GM04504 (cell line): ENCODE measurements at places on chromosomes 1 and 21.
A peak's percentile ranks its signal among the peaks of the same experiment; 100 is the strongest.

GRCh38 chr1:9860887-9861286 is 37.1 kb upstream of the CLSTN1 start:
- DNase-seq, result no peak

DNA sequence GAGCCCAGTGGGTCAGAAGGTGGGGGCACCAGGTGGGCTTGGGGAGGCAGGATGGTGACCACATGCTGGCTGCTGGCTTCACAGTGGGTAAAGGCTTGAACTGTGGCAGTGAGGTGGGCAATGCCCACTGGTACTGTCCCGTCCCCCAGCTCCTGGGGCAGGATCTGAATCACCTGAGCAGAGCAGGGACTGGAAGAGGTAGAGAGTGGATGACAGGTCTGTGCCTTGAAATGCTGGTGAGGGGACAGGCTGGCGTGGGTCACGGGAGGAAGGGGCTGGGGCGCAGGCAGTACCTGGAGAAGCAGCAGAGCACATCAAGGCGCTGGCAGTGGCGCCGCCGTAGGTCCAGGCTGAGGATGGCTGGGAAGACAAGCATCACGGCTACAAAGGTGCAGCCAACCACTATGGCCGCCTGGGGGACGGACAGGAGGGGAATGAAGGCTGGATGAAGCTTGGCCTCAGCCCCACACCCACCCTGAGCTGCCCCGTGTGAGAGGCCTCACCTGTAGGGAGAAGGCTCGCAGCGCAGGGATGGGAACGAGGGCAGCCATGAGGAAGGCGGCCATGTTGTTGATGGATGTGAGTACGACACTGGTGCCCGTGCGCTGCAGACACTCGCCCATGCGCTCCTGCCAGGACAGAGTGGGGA is 14.9 kb downstream of the PTCH2 start:
- DNase-seq, result no peak

DNA sequence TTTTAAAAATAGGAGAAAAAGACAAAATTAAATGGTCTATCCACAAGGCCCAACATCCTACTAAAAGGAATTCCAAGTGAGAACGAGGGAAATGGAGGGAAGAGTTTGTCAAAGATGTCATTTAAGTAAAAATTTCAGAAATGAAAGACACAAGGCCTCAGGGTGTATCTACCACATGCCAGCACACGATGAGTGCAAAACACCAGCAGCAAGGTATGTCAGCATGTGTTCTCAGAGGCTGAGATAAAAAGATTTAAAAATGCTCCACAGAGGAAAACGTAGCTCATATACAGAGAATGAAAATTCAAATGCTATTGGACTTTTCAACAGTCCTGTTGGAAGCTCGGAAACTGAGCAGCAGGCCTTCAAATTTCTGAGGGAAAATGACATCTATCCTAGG is 42.0 kb downstream of the RHOU start:
- DNase-seq, result no peak

- DNase-seq, result no peak
These were observed 56.2 kb downstream of the KLHDC7A start for GRCh38 chr1:18536915-18537314.

DNA sequence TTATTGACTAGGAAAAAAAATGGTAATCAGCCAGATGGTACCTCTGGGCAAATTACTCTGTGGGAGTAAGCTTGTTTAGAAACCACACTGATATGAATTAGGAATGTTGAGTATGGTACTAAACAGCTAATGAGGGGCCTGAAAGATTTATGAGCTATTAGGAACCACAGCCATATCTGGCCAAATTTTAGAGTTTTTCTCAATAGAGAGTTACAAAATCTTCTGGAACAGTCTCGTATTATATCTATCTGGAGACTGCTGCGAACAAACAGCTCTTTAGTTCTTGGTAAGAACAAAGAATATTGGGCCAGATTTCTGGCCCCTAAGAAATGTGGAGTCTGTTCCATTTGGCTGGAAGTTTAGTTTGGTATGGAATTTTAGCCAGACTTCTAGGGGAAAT is 4.9 kb upstream of the PODN start:
- DNase-seq, result peak; percentile 44

DNA sequence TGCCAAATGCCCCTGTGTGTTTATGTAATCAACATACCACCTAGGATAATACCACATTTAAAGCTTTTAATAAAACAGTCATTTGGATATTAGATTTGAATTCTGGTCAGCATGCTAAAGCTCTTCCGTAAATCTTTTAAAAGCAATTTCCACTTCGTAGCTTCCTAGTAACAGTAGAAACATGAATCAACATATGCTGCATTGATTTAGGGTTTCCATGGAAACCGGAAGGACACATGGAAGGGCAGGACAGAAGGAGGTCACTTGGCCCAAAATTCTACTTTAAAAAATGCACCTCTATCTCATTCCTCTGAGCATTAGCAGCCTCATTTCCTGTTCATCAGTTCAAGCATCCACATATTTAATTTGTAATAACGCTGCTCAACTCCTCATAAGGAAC is 8.1 kb downstream of the RGS8 start:
- no peak for DNase-seq

GRCh38 chr1:207309745-207310273 is 11.7 kb upstream of the CD55 start:
- DNase-seq, result no peak

- DNase-seq, result no peak
These were observed 44.0 kb upstream of the ZC3H12A start for GRCh38 chr1:37430103-37430985.

- DNase-seq, result no peak
These were observed 1.4 kb downstream of the SFPQ start for GRCh38 chr1:35191429-35192055.

GRCh38 chr21:45804809-45805313 is 161.3 kb downstream of the PCBP3 start:
- DNase-seq, result no peak

DNA sequence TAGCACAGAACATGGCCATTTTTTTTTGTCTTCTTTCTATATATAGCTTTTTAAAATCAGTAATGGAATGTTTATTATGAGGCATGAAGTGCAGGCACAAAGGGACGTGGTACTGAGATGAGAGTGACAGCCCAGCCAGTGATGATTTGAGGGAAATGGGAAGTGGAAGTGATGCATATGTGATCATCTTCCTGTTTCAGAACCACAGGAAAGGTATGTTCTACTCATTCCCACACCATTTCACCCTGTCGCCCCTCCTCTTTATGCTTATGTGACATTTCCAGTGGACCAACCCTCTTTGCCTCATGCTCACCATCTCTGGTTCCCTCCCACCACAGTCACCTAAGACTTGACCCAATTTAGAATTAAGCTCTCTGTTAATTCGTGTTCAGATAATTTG is 24.3 kb downstream of the PTGS2 start:
- no peak for DNase-seq

DNA sequence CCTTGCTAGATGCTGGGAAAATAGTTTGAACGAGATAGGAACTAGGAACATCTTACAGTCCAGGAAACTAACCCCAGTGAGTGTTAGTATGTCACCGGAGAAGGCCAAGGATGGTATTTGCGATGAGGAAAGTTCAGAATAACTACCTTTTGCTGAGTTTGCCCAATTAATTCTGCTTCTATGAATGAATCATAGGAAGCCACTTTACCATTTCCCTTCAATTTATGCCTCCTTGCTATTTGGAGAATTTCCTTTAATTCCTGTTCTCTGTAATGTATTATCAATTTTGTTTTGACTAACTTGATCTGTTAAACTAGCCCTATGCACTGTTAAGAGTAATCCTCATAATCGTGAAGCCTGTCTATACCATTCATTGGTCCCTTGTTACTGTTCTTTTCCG is 40.7 kb upstream of the HLX start:
- no peak for DNase-seq

DNA sequence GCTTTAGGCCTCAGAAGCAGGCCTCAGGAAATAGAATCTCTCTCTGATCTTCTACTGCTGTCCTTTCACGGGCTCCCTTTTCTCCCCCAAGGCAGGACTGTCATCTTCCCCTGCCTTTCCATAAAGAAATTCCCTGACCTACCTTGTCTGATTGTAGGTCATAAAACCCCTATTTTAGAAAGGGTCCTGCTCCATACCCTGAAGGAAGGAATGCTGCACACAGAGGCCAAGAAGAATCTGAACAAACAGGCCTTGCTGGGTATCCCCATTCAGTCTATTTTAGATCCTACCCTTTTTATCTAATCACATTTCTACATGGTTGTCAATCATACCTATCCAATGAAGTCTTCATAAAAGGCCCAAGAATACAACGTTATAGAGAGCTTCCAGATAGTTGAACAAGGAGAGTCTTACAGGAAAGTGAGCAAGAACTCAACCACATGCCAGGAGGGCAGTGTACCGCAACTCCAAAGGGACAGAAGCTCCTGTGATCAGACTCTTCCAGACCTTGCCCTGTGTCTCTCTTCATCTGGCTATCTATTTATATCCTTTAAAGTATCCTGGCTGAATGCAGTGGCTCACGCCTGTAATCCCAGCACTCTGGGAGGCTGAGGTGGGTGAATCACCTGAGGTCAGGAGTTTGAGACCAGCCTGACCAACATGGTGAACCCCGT is 93.1 kb downstream of the SLC16A1 start:
- no peak for DNase-seq

DNA sequence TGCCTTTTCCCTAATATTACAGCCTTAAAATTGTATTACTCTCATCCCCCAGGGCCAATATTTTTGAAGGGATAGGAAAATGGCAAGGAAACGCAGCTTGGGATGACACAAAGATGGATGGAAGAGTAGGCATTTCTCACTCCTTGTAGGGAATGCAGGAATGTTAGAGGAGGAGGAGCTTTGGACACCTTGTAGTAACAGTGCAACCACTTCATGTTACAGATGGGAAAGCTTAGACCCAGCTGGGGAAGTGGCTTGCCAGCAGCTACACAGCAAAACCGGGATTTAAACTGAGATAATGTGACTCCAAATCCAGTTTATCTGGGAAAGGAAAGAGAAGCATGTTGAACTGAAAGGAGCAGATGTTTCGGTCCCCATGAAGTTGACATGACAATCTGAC is 473.7 kb upstream of the DAB1 start:
- no peak for DNase-seq

DNA sequence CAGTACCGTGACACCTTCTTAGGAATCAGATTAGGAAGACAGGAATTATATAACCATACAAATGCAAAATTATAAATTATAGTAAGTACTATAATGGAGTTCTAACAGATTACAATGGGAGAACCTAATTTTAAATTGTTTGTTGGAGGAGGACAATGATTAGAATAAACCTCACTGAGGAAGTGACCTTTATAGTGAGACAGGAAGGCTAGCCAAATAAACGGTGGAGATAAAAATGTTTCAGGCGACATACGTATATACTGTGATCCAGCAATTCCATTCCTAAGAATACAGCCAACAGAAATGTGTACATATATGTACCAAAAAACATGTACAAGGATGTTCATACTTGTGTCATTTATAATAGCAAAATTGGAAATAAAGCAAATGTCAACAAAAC is 15.2 kb downstream of the SYNJ1 start:
- DNase-seq, result no peak

DNA sequence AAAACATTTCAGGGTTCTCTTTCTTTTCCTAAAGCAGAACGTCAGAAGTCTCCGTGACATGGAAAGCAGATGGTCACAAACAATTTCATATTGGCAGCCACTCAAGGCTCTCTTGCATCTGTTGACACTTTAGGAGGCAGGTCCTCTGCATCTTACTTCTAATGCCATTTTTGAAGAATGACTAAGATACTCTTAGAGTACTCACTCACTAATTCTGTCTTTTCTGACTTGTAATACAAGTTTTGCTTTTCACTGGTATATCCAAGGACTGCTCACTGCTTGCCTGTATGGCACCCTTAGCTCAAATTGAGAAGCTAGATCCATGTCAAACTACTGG is 68.3 kb downstream of the PRRX1 start:
- DNase-seq, result peak; percentile 74

DNA sequence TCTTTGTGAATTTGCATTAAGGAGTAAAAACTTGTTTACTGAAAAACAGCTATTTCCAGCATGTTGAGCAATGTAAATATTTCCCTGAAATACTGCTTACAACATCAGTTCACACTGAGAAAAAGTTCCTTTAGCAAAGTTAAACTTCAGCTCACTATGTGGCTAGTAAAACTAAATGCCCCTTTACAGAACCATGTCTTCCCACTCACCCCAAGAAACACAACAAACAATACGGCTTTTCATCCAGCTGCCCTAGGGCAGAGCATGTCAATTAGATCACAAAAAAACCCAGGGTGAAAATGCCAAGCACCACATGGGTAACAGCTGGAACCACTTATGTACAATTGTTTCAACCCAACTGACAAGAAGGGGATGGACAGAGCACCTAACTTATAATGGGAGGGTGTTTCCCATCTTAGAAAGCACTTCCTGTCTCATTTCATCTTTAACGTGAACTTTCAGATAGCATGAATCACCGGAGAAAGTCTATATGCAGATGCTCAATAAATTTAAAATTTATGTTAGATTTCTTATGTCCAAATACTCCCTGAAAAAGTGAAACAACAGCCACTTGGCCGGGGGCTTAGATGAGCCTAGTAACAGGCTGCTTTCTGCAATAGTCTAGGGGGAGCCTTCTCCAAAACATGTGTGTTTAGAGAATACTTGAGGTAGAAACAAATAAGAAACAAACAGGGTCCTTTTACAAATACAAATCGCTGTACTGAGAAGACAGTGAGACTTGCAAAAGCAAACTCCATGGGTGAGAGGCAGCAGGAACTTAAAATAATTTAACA is 6.6 kb downstream of the NID1 start:
- DNase-seq, result peak; percentile 51

- no peak for DNase-seq
These were observed 165.5 kb downstream of the SNX7 start for GRCh38 chr1:98827041-98827440.

GRCh38 chr1:217813031-217813430 is 181.9 kb downstream of the SPATA17 start:
- DNase-seq, result no peak

DNA sequence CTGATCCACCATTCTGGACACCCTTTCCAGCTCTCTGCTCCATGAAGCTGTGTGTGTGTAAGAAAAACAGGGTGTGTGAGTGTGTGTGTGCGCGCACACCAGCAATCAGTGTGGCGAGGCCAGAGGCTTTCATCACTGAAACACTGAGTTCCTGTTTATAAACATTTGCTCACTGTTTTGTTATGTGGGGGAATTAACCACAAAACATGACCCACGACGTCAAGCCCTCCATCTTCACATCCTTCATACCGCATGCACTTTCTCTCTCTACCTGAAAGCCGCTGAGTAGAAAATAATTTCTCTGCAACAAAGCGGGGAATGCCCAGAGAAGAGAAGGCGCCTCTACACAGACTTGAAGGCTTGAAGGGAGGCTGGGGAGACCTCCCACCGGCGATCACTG is 148.9 kb upstream of the IRF2BP2 start:
- DNase-seq, result no peak
